ENCODE measurements at places on chromosomes 5 and 9.

DNA sequence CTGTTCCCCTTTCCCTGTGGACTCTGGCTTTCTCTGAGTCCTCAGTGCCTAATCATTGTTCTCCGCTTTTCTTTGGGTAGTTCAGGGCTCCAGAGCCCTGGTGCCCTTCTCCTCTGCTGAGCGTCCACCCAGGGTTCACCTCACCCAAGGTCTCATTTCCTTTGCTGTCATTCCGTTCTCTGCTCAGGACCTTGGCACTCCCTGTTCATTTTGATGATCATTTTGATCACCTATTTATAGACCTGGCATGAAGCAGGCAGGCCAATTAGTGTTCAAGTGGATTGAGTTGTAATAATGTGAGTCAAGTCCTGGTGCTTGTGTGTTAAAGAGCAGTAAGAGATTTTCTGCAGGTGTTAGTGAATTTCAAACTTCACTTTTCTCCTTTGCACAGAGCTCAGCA lies 3.6 kb downstream of the TRIO start:
- no peak for DNase-seq

DNA sequence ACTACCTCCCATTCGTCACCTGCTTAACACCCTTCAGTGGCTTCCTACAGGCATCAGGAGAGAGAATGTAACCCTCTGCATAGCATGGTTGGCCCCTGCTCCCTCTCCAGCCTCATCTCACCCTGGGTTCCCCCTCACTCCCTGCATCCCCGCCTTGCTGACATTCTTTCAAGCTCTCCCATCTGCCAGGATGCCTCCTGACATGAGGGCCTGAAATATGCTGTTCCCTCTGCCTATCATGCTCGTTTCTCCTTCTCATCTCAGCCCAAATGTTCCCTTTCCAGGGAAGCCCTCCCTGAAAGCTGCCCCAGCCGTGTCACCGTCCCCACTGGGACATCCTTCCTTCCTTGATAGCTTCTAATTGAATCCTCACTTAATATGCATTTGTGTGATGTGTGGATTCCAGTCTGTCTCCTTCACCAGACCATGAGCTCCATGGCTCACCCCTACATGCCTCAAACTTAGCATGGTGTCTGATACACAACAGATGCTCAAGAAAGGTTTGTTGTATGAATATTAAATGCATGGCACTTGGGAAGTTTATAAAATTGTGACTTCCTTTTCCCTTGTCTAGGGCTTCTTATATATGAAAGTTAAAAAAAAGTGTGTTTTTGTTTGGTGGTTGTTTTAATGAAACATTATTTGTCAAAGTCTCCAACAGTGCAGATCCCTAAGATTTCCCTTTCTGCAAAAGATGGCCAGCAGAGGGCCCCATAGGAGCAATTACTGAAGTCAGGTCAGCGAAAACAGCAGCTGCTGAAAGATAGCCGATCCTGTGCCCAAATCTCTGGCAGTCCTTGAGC lies 7.3 kb upstream of the C5orf58 start:
- peak; percentile 65 for DNase-seq

DNA sequence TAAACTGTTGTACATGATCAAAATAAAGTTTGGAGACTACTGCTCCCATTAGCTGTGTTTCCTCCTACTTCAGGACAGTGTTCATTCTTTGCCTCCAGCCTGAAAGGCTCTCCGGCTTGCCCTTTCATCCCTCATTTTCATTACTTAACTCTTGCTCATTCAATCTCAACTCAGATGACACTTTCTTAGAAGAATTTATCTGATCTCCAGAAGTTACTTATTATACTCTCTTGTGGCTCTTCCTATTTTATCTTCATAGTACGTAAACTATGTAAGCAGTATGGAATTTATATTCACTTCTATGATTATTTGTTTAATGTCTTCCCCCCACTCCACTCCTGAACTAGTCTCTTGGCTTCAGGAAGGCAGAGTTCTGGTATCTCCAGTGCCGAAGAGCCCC lies 1737.9 kb upstream of the C9orf72 start:
- no peak for DNase-seq

GRCh38 chr9:4124266-4124665 lies 175.6 kb downstream of the GLIS3 start:
- no peak for DNase-seq

- DNase-seq: no peak
Observed at GRCh38 chr5:73272351-73272750, 99.4 kb downstream of the TMEM174 start.

GRCh38 chr5:141617682-141618029 lies 1.1 kb downstream of the DIAPH1 start:
- no peak for DNase-seq

DNA sequence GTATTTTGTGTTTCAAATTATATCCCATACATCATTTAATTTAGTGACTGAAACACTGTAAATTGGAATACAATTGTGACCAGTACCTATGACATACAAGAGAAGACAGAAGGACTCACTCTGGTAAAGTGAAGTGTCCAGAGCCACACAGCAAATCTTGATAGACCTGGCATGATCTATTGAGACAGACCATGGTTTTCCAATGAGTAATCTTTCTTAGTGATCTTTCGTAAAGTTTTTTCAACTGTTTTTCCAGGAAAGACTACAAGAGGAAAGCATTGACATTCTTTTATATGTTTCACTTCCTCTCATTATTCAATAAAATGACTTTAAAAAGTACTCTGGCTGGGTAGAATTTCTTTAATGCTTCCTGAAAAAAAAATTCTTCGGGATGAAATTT lies 43.3 kb upstream of the ALDH1A1 start:
- DNase-seq: no peak

DNA sequence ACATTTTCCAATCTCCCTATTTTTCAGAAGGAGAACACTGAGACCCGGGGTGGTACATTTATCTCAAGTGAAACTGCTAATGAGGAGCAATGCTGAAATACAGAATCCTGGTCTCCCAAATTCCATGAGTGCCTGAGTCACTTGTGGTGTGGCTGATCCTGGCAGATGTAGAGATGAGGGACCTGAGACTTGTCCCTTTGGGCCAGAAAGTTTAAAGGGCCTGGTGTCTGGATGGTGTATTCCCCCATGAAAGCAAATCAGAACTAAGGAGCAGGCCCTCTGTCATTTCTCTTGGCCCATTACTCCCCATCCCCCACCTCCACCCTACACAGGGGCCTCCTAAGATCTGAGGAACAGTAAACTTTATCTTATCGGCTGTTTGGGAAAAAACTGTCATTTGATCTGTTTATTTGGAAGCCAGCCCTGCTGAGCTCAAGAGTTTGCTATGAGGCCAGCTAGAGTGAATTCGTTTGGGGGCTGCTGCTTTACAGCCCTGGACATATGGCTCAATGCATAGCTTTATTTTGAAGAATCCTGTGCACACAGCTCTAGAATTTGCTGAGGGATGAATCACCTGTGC lies 140.3 kb downstream of the LHFPL2 start:
- DNase-seq: no peak

GRCh38 chr5:87302061-87302460 lies 34.4 kb downstream of the RASA1 start:
- no peak for DNase-seq

DNA sequence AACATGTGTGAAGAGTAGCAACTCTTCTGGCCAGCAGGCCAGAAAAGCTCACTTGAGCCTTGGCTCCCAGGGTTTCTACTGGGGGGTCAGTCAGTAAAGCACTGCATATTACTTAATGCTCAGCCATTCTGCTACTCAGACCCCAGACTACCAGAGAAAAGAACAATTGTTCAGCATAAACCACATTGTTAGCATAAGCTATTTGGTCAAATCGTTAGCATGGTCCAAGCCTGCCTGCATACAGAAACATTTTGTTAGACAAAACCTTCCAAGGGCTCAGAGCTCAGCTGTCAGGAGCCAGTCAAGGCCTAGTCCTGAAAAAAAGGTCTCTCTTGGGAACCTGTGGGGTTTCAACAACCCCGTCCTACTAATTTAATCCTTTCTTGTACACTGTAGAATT lies 449.3 kb downstream of the PRR16 start:
- no peak for DNase-seq

- no peak for DNase-seq
Observed at GRCh38 chr9:72154468-72155285, 5.4 kb downstream of the GDA start.

DNA sequence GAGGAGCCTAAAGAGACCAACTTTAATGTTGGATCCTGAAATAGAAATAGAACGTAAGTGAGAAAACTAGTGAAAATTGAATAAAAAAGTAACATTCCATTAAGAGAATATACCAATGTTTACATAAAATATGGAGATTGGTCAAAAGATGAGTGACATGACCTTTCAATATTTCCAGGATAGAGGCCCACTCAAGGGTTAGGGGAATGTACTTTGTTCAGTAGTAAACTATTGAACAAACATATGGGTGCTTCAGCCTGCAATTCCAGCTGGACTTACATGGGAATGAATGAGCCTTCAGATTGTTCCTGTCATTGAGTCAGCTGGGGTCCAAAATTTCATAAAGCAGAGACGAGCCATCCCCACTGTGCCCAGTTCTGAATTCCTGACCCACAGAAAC lies 371.7 kb upstream of the POU5F2 start:
- no peak for DNase-seq

- DNase-seq: no peak
Observed at GRCh38 chr9:133690081-133690561, 48.0 kb downstream of the SARDH start.

DNA sequence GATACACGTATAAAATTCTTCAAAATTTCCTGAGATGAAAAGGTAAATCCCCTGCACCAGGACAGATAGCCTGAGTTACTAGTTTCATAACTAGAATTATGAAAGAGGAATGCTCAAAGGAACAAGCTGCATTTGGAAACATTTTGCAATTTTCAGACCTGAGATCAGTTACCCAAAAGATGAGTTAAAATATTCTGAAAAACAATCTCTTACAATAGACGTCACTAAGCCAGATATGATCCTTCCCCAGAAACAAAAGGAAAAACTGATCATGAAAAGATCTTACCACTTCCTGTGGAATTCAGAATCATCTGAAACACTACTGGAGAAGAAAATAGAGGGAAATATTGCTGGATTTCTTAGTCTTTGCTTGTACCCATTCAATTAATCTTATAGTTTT lies 204.7 kb downstream of the ARRDC3 start:
- no peak for DNase-seq

- no peak for DNase-seq
Observed at GRCh38 chr9:98572054-98572627, 136.6 kb downstream of the GABBR2 start.

GRCh38 chr5:16687898-16688297 lies 71.1 kb upstream of the RETREG1 start:
- no peak for DNase-seq

DNA sequence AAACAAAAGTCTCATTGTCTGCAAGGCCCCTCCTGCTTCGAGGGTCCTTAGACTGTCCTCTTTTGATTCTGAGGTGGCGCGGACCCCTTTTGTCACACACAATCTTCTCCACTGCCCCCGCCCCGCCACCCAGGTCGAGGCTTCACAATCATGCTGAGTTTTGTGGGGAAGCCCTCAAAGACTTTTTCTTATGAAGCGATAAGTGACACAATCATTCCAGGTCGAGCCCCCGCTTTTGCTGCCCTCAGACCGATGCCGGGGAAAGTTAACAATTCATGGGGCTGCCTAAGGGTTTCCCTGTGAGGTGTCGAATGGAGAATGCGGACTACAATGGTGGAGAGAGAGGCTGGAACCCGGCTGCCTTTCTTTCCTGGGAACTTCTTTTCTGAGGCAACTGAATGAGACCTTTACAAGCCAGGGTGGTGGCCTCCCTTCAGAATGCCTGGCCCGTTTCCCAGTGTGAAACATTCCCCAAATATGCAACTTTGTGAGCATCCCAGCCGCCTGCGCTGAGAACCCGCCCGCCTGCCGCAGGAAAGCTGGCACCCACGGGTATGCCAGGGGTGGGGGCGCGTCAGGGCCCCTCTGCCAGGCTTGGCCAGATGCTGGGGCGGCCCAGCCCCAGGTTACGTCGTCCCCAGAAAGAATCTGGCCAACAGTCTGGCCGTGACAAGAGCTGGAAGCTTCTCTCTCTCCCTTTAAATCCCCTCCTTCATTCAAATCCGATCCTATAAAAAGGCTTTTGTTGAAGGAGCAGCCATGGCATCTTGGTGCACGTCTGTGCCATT lies 71.9 kb downstream of the MAP1B start:
- no peak for DNase-seq

DNA sequence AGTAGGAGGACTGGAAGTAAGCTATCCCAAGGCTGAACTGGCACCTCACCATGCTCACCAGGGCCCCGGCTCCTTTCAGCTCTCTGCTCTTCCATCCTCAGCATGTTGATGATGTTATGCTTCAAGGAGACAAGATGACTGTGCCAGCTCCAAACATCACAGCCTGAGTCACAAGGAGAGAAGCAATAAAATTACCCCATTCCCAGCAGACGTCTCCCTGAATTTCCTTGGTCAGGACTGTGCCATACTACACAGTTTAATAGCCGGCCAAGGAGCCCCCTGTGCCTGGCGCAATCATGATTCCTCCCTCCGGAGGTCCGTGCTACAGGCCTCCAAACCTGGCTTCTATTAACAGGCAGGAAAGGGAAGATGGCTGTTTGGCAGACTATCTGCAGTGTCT lies 51.2 kb upstream of the ROR2 start:
- no peak for DNase-seq

DNA sequence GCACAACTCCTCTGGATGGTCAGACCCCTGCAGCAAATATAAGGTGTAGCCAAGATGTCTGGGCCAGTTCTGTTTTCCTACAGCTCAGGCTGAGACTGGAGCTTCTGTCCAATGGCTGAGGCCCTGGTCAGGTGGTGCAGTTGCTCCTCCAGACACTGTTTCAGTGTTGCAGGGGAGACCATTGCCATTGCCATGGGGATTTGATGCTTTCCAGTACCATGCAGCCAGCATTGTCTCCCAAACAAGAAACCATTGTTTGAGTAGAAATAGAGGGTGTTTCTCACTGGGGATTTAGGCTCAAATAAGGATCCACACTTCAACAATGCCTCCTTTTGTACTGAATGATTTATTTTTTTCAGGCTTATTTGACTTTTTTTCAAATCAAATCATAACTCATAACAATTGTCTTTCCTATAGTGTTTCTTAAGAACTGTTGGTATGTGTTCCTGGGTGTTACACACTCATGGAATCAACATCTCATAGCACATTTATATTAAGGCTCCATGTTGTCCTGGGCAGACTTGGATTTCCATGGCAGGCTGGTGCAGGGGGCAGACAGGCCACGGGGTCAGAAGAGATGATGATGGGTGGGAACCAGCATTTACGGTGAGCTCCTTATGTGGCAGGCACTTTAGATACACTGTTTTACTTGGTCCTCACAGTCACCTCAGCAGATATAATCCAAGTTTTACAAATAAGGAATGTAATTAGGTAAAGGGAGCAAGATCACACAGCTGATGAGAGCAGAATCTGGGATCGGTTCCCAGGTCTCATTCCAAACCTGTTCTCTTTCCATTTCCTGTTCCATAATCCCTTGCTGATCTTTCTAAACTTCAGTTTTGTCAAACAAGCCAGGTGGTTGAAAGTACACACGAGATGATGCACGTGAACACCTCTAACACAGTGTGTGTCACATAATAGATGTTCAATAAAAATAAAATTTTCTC lies 95.9 kb upstream of the GNAQ start:
- no peak for DNase-seq

DNA sequence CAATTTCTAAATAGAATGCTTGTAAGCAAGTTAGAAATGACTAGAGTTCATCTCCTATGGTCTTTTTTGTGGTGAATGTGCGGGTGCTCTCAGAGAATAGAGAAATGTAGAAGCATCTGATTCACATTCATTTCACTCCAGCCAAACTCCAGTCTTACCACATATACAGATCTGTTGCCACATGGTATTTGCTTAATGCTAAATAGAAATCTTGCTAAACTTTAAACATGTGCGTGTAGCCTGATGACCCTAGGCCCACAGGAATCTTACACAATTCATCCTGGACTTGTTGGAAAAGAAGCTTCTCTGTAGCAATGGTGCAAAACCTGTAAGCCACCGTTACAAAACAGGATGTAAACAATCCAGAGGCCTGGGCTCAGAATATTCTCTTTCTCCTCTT lies 135.2 kb downstream of the PCSK1 start:
- DNase-seq: no peak

Measured in activated T-cell treated with anti-CD3 and anti-CD28 coated beads for 24 hours (primary cell).